ENCODE measurements at places on chromosomes 5 and 9. TPM values are rescaled to one million over a fixed set of nuclear protein-coding genes. Genes with fewer than 3 reads are reported as not detected.

Gene LHX3
- total RNA-seq: not detected

Gene TLE1
- total RNA-seq: 40.6 TPM

Gene ARSI
- total RNA-seq: not detected

DNA sequence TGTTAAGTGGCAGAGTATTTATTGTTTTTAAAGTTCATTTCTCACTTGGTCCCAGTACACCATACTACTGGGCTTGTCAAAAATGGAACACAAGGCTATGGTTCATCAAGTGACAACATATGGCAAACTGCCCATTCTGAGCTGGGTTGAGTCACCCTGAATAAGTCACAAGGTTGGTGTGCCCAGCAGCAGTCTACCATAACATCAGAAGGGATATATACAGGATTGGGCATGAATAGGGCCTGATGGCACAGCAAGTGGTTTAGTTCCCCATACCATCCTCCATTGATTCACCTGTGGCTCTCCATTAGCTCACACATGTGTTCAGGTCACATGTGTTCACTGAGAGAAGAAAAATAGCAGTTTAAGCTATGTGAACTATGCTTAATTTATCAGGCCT lies 249.8 kb upstream of the PRDM9 start:
- peak; percentile 36 for DNase-seq

- DNase-seq: no peak
Measured at GRCh38 chr5:40585537-40586267, 94.0 kb upstream of the PTGER4 start.

GRCh38 chr5:124951661-124952060 lies 205.2 kb upstream of the ZNF608 start:
- DNase-seq: no peak

Gene SLC35A4
- total RNA-seq: 21.3 TPM

Gene CATSPER3
- total RNA-seq: 1.1 TPM

Gene FOXD4L5
- total RNA-seq: not detected

DNA sequence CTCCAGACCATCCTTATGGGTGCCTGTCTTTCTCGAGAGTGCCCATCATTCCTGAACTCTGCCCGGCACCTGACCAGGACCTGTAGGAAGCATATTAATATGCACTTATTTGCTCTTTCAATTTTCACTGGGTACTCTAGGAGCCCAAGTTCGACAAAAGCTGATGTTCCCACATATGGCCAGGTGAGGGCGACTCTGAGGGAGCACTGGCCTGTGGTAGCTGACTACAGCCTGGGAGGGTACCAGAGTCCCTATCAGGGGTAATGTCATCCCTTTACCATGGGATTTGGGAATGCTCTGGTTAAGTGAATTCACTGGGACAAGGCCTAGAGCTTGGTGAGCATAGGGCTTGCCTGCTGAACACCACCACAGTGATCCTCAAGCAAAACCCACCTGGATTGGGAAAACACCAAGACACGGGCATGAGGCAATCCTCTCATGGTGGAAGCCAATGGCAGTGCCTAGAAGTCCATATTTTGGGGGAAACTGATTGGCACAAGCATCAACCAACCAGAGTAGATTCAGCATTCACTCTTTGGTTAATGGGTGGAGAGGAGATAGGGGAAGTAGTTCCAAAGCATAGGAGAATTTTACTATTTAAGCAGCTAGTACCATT lies 112.2 kb downstream of the MTX3 start:
- no peak for DNase-seq

GRCh38 chr5:56100439-56101176 lies 105.8 kb upstream of the IL6ST start:
- no peak for DNase-seq

- DNase-seq: peak; percentile 91
Measured at GRCh38 chr5:127076315-127077129, 3.2 kb upstream of the C5orf63 start.

DNA sequence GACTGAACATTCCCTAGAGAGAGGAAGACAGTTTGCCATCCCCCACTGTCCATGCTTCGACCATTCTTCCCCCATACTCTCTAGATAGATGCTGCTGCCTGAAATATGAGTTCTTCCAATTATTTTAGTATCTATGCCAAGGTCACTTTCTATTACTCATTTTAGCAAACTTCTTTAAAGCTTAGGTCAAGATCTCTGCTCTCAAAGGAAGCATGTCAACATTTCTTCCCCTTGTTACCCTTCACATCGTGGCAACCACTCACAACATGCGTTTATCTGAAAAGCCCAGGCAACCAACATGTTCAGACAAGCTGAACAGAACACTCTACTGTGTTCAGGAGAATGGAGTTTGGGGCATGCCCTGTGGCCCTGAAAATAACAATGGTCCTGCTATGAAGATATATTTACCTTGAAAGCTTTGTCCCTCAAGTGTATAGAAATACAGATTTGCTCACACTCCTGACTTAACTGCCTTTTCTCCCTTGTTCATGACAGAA lies 138.4 kb upstream of the KIF2A start:
- no peak for DNase-seq

Gene HSD17B3
- total RNA-seq: 2.4 TPM
